Motor neuron (in vitro differentiated cells): ENCODE measurements at places on chromosomes 12 and 14. TPM values are rescaled to one million over a fixed set of nuclear protein-coding genes. Genes with fewer than 3 reads are reported as not detected.

Gene ERGIC2
- total RNA-seq, result 37.9 and 50.5 TPM in 2 replicates

Gene TMEM229B
- 0.60 and 0.63 TPM in 2 replicates for total RNA-seq

Gene GDF11
- 33.5 and 35.9 TPM in 2 replicates for total RNA-seq

Gene PLCZ1
- not detected in 2 replicates for total RNA-seq

- ATAC-seq, result no peak
Observed at GRCh38 chr12:725076-725475, 27.3 kb upstream of the WNK1 start.

GRCh38 chr12:101468948-101469347 is 6.2 kb upstream of the SPIC start:
- no peak for ATAC-seq

- peak; percentile 33 for ATAC-seq
Observed at GRCh38 chr12:22657538-22657937, 32.6 kb downstream of the ETNK1 start.
